Thoracic aorta (tissue), 2 donors: ENCODE measurements at places on chromosomes 16 and 17.

DNA sequence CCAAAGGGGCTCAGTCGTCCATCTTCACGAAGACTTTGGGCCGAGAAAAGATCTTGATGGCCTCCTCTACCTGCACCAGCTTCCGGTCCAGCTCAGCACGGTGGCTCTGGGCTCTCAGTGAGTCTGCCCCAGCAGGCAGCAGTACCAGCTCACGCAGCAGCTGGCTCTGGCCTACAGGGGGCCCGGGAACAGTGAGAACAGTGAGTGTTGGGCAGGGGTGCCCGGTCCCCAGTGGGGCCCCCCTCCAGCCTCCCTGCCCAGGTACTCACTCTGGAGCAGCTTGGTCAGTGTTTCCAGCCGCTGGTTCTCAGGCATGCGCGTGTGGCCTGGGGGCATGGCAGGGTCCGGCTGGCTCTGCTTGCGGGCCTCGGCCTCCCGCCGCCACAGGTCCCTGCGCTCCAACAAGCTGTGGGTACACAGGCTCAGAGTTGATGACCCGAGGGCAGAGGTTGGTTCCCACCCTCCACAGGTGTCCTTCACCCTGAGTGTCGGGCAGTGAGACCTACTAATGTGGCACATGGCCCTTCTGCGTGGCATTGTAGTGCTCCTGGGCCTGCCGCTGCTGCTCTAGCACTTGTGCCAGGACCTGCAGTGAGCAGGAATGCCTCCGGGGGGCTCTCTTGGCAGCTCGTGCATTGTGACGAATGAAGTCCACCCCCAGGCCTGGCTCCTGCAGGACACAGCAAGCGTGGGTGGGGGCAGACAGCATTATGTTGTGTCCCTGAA is 2.6 kb downstream of the PARD6A start:
- no peak for DNase-seq

DNA sequence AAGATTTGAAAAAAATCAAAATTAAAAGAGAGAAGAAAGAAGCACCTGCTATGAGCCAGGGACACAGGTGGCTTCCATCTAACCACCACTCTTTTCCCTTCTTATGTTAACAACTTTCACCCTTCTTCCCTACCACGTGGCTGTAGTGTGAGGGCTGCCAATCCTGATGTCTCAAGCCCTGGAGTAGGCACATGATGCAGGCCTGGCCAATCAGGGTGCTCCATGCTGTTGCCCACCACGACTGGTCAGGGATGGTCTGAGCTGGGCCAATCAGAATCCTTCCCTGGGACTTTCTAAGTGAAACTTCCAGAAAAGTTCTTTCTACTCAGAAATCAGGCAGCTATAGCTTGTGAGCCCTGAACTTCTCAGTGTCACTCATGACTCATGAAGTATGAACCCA is 140.7 kb downstream of the SDK2 start:
- no peak for DNase-seq

GRCh38 chr17:1882836-1883235 is 53.0 kb downstream of the RPA1 start:
- no peak for DNase-seq

GRCh38 chr16:29899516-29900101 is at the start of gene SEZ6L2:
Gene SEZ6L2 (minus strand): TSS chr16:29899550. CDS start chr16:29899019, 531 bp downstream.
- no peak for DNase-seq

- DNase-seq: no peak
Measured at GRCh38 chr17:38430316-38430715, 2.1 kb downstream of the ARHGAP23 start.

DNA sequence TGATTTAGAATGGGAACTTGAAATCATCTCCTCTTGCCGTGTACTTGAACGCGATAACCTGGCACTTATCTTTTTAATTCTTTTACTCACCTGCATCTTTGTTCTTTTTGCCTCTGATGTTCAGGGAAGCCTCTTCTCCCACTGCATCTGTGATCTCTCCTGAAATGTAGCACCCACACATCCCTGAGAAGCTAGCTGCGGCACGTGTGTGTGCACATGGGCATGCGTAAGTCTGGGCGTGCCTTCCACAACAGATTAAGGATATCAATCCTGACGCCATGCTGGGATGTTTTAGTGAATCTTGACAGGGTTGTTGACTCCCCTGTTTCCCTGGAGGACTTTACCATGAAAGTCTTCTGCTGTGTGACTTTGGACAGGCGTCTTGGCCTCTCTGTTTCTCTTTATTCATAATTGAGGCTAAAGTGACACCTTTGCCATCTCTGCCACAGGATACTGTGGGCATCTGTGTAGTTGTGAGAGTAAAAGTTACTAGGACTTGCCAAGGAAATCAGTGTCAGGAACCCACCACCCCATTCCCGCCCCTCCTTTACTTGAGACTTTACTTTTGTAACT is 20.5 kb downstream of the IL4R start:
- DNase-seq: no peak
